ENCODE measurements at places on chromosomes 7 and 10.

GRCh38 chr10:49182776-49183175 lies 5.4 kb downstream of the TMEM273 start:
- DNase-seq, result no peak

- DNase-seq, result no peak
Observed at GRCh38 chr10:51358227-51358626, 283.9 kb downstream of the PRKG1 start.

DNA sequence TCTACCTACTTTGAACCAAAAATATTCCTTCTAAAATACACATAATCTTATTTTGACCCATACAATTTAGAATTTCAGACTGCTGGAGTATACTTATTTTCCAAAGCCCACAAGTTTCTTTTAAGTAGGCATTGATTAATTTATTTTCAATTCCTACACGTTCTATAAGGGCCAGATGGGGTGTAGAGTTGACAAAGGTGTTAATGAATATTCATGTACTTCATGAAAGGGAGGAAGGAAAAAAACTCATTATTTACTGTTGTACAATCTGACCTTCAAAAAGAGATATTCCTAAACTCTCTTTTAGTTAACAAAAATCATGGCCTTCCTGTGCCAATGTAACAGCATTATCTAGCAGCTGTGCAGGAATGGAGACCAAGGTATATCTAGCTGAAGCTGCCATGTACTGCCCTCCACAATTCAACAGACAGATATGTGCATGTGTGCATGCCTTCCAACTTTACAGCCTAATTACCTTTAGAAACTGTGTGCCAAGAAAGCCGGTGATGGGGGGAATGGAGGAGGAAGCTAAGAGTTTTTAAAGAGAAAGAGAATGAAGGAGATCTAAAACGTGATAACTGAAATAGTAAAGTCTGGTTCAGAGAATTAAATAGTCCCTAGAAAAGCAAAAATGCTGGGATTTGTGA lies 108.9 kb downstream of the UPF2 start:
- no peak for DNase-seq

- DNase-seq, result no peak
Observed at GRCh38 chr10:29618341-29619171, 16.2 kb downstream of the SVIL start.

GRCh38 chr10:128473911-128474310 lies 347.7 kb upstream of the MKI67 start:
- no peak for DNase-seq

GRCh38 chr10:51588984-51589383 lies 110.4 kb downstream of the CSTF2T start:
- DNase-seq, result no peak

DNA sequence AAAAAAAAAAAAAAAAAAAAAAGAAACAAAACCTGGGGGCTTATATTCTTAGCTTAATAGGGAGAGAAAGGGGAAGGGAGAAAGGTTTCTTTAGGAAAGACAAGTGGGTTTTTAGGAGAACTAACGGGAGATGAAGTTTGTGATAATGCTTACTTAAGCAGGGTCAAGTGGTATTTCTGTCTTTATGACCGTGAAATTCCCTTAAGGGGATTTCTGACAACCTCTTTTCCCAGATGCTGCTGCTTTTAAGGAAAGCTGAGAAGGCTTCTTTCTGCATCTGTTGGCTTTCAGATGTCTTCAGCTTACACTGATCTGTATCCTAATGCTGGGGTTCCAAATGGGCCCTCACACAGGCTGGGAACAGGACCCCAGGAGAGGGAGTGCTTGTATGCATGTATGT lies 42.6 kb downstream of the ADAMTS14 start:
- DNase-seq, result no peak

DNA sequence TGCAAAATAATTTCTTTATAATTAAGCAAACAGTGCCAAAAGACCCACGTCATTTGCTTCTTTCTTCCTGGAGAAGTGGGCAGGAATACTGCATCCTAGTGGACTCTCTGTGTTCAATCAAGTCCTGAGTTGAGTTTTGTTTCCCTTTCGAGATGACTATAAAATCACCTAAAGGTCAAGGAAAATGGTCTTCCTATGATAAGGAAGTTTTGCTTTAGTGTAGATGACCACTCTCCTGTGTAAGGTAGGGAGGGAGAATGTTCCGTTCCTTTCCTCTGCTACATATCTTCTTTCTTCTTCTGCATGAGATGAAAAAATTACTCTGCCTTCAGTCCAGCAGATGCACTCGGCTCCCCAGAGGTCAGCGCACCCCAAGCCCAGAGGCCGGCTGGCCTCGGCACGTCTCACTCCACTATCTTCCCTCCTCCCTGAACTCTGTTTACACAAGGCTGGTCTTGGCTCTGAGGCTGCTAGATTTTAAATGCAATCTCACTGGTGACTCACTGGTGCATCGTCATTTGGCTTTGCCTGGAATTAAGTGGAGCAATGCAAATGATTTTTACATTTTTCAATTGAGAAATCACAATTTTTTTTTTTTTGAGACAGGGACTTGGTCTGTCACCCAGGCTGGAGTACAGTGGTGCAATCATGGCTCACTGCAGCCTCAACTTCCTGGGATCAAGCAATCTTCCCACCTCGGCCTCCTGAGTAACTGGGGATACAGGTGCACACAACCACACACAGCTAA lies 18.6 kb upstream of the VDAC2 start:
- DNase-seq, result no peak

DNA sequence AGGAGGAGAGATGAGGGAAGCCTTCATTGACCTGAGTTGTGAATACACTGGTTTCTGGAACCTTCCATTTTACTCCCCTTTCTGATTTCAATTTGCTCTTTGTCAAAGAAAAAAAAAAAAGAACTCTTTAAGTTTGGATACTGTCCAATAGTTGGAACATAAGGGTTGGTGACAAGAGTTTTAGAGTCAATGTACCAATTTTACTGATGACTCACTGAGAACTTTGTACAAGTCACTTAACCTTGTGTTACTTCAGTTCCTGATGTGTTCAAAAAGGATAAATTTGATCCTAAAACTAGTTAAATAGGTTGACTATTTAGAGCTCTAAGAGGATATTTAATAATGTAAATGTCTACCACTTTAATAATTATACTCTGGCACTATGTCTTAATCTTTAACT lies 4.1 kb upstream of the CDK14 start:
- no peak for DNase-seq

DNA sequence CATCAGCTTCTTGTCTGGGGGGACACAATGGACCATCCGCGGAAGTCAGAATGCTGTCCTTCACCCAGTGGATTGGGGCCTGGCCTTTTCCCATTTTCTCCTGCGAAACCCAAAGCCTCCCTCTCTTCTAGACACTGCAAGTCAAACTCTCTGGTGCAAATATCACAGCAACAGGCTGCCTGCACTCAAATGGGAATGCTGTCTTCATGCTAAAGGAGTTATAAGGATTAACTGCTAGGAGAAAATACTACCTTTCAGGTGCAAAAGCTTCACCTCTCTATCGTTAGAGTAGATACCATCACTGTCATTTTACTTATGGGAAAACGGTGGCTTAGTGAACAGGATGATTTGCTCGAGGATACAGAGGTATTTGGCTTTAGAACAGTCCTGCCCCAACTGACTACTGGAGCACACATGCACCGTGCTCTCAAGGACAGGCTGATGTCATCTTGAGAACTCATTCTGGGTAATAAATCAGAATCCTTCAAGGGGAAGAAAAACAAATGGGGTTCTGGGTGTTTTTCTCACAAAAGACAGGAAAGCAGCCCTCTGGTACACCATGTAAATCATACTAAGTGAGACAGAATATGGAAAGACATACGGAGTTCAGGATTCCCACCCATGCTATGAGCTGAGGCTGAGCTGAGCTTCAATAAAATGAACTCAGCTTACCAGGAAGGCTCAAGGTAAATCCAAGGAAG lies 100.9 kb downstream of the SAMD9 start:
- DNase-seq, result no peak

- DNase-seq, result no peak
Observed at GRCh38 chr10:72330069-72330426, 24.7 kb downstream of the DNAJB12 start.

GRCh38 chr7:97104719-97105238 lies 12.7 kb upstream of the SDHAF3 start:
- peak; percentile 30 for DNase-seq

- DNase-seq, result no peak
Observed at GRCh38 chr10:48768144-48768766, 83.6 kb downstream of the WDFY4 start.

DNA sequence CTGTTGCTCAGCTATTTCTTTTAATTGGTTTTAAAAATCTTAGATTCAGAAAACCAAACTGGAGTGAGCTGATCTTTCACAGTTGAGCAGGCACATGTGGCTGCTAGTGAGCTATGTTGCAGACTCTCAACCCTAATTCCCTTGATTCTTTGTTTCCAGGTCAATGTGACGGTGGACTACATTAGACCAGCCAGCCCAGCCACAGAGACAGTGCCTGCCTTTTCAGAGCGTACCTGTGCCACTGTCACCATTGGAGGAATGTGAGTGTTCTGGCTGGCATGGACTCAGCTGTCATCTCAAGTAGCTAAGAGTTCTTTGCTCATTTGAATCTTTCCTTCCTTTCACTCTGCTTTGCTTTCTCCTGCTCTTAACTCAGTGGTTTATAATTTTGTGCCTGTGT lies 187.1 kb downstream of the LRRC4 start:
- no peak for DNase-seq

DNA sequence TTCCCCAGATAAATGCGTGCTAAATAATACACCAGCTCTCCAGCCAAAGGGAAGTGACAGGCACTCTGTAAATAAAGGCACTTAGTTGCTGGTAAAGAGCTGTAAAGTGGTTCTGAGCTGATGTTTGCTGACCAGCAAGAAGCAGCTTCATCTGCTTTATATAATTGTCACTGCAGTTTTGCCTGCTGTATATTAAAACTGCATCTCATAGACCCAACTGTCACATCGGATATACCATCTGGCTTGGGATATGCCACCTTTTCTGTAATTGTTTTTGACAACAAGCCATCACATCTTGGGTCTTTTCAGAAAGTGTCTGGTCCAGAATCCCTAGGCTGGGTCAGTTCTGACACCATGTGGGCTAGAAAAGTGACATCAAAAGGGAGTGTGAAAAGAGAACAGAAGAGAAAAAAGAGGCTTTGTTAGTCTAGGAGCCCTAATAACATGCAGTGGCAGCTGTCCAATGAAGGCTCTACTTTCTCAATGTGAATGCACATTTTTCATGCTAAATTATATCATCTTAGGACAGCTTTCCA lies 697.6 kb downstream of the KCNMA1 start:
- no peak for DNase-seq

- no peak for DNase-seq
Observed at GRCh38 chr10:82089327-82089726, 214.3 kb downstream of the NRG3 start.

- no peak for DNase-seq
Observed at GRCh38 chr7:48298779-48299178, 127.5 kb downstream of the ABCA13 start.

DNA sequence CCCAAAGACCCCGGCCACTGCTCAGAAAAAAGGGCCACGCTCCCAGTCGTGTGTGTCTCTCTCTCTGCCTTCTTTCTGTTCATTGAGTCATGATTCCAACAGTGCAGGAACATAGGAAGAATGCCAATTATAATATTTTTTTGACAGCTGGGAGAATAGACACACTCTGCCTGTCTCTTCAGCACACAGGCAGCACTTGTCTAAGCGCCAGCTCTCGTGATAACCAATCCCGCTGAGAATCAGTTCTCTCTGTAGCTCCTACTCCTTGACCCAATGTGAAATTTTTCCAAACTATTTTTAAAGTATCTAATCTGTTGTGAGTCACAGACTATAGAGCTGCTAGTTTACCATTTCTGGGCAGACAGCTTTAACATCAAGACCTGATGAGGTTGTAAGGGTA lies 145.7 kb upstream of the RHEB start:
- DNase-seq, result no peak

GRCh38 chr7:100946766-100947365 lies 2.5 kb upstream of the MUC3A start:
- DNase-seq, result no peak

- peak; percentile 20 for DNase-seq
Observed at GRCh38 chr7:99380032-99380822, 5.7 kb downstream of the ARPC1B start.

GRCh38 chr7:43117095-43117494 lies 4.6 kb downstream of the HECW1 start:
- no peak for DNase-seq

GRCh38 chr10:113879691-113880090 lies 25.2 kb downstream of the NHLRC2 start:
- DNase-seq, result no peak

DNA sequence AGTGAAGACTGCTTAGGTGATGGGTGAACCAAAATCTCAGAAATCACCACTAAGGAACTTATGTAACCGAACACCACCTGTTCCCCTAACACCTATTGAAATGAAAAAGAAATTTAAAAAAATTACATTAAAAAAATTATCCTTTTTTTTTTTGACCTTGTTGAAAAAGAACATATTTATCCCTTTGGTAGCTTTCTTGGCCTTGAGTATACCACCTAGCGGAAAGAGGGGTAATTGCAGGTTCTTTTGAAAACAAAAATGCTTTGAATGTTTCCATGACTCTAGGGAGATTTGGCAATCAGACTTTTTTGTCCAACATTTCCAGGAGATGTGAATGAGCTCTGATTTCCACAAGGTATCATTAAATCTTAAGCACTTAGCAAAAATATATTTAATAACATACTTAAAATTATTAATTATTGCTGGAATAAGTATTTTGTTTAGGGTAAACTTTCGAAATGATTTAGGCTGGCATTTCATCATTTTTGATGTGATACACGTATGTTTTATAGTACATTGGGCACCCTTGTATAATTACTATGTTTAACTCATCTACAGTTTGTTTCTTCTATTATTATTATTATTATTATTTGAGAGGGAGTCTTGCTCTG lies 47.0 kb upstream of the ELMO1 start:
- DNase-seq, result no peak

- DNase-seq, result no peak
Observed at GRCh38 chr10:71634531-71635164, 84.9 kb downstream of the C10orf105 start.

DNA sequence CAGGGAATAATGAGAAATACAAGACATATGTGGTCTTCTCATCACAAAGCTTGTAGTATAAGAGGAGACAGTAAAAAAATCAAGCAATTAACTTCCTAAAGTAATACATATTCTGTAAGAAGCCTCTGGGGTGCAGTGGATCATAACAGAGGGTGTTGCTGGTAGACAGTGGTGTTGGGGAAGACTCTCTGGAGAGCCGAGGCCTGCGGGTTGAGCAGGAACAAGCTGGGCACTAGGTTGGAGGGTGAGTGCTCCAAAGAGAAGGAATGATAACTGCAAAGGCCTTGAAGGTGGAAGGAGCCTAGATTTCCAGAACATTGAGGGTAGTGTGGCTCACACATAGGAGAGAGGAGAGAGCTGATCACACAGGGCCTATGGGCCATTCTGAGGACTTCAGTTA lies 1.5 kb downstream of the GIMAP4 start:
- DNase-seq, result peak; percentile 16

DNA sequence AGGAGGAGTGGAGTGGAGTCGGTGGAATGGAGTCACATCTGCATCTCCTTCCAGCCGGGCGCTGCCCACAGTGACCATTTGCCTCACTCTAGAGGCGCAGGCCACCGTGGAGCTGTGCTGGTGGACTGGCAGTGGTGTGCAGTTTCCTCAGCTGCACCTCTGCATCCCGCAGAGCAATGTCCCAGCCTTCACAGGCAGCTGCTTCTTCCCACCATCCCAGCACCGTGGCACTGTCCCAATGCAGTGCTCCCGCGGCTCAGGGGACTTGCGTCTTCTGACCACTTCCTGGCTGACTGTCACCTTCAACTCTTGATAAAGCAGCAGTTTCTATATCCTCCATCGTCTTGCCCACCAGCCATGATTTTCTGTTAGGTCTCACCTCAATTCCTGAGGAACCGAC lies 90.3 kb upstream of the SFMBT2 start:
- DNase-seq, result no peak

Data from T follicular helper cell (primary cell).